ENCODE measurements at places on chromosomes 3 and 15. TPM values are rescaled to one million over a fixed set of nuclear protein-coding genes. Genes with fewer than 3 reads are reported as not detected.

ASB14 gene
- polyA plus RNA-seq = 0.29 TPM

TGM4 gene
- polyA plus RNA-seq = not detected

CYP8B1 gene
- polyA plus RNA-seq = not detected

HGD gene
- polyA plus RNA-seq = not detected

ISL2 gene
- polyA plus RNA-seq = not detected

ZCWPW2 gene
- 0.59 TPM for polyA plus RNA-seq

KLF15 gene
- not detected for polyA plus RNA-seq

CRYGS gene
- 1.2 TPM for polyA plus RNA-seq
